Activated T-helper 1 cell treated with anti-CD3 and anti-CD28 coated beads, Interleukin-2, amount 50 U/mL, for 16 hours (primary cell): ENCODE measurements at places on chromosomes 3 and 15.

GRCh38 chr3:184600685-184601377 is 39.2 kb downstream of the EPHB3 start:
- DNase-seq, result no peak

DNA sequence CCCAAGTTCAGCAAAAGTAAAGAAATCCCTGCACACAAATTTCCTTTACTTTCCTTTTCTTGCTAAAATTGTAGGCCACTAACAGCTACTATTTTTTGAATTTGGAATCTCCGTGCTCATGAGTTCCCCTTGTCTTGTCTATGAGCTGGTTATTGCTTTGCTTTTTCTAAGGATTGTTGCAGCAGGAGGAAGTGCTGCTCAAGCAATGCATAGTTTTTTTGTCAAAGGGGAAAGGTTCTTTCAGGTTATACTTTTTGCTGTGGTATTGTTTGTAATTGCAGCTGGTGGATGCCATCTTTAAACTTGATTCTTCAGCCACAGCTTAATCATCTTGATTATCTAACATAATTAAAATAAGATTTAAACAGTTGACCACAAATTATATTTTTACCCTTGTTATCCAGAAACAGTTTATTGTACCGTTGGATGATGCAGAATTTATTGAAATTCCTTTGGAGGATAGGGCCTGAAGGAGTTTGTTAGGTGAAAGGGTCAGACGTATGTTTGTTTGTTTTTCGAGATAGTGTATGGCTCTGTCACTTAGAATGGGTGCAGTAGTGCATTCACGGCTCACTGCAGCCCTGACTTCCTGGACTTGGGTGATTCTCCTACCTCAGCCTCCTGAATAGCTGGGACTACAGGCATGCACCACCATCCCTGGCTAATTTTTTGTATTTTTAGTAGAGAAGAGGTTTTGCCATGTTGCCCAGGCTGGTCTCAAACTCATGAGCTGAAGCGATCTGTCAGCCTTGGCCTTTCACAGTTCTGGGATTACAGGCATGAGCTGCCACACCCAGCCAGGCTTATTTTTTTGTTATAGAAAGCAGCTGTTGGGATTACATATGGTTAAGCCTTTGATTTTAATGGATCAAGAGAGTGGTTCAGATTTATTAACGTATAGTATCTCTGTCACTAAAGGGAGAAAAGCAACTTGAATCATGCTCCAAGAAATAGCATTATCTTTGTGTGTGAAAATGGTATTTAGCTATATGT is 11.7 kb downstream of the MGA start:
- DNase-seq, result no peak

- DNase-seq, result no peak
Measured at GRCh38 chr3:38730281-38730680, 80.8 kb upstream of the SCN5A start.

GRCh38 chr15:99343881-99344551 is 92.7 kb downstream of the LRRC28 start:
- DNase-seq, result peak; percentile 5

DNA sequence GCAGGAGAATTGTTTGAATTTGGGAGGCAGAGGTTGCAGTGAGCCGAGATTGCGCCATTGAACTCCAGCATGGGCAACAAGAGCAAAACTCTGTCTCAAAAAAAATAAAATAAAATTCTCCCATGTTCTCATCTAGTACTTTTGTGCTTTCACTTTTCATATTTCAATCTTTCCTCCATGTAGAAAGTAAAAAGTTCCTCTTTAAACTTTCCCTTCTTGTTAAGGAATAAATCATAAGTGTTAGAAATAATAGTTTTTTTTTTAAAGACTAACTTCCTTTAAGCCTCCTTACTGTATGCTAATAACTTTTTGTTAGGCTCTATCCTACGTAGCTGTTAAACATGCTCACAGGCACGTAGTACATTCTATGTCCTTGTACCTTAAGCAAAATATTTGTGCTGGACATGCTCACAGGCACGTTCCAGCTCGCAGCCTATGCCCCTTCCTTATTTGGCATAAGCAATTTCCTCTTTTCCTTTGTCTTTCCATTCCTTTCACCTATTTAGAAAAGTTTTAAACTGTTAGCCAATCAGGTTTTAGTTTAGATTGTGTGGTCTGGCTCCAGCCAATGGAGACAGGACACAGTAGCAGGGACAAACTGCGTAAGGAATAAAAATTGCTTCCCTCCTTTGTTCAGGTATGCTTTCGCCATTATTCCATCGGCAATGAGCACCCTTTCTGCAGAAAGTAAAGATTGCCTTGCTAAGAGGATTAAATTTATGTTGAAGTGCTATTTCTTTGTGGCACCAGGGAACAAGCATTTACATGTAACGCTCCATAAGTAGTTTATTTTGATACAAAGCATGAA is 38.9 kb upstream of the PIK3CB start:
- no peak for DNase-seq

GRCh38 chr15:85094685-85095084 is 113.0 kb downstream of the PDE8A start:
- DNase-seq, result no peak

DNA sequence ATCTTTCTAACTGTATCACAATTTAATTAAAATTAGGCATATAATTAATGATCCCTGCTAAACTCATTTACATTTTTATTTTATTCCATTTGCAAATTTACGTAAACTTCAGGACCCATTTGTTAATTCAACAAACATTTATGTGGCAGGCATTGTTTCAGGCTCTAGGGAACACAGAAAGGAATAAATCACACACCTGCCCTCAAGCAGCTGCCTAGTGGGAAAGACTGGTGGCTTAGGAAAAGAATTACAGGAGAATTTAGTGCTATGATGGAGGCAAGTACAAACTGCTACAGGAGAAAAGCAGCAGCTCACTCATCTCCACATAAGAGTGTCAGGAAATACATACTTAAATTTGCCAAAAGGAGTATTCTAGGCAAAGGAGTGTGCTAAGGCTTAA is 11.2 kb downstream of the CBLB start:
- DNase-seq, result no peak

GRCh38 chr15:33089165-33089877 is 105.2 kb downstream of the FMN1 start:
- DNase-seq, result no peak

DNA sequence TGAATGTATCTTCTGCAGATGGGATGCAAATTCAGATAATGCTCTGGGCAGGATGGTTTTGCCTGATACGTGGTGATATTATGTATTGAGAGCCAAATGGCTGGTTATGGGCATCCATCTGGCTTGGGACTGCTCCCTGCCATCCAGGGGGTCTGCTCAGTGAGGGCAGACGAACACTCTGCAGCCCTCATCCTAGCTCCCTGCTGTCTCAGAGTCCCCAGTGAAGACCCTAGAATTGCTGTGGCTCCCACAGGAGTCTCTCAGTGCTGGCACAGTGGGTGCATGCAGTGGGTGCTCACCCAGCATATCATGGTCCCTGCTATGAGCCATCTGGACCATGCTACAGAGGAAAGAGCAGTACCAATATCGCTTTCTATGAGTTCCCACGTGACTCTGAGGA is 10.3 kb downstream of the CX3CR1 start:
- no peak for DNase-seq

DNA sequence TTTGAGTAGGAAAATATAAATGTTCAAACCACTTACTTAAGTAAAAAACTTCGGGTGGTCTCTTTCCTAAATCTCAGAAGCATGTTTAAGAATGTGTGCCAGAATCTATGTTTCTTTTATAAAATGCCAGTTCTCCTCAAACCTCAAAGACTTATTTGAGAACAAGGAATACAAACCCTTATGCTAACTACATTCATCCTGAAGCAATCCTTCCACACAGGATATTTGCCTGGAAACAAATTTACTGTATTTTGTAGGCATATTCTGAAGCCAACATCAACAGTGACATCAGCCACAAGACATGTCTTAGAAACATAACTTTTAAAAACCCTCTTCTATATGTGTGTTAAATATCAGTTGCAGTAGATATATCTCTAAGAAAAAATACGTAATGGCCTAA is 1077.0 kb downstream of the ROBO1 start:
- no peak for DNase-seq

GRCh38 chr3:140532793-140533330 is 145.0 kb upstream of the TRIM42 start:
- no peak for DNase-seq

DNA sequence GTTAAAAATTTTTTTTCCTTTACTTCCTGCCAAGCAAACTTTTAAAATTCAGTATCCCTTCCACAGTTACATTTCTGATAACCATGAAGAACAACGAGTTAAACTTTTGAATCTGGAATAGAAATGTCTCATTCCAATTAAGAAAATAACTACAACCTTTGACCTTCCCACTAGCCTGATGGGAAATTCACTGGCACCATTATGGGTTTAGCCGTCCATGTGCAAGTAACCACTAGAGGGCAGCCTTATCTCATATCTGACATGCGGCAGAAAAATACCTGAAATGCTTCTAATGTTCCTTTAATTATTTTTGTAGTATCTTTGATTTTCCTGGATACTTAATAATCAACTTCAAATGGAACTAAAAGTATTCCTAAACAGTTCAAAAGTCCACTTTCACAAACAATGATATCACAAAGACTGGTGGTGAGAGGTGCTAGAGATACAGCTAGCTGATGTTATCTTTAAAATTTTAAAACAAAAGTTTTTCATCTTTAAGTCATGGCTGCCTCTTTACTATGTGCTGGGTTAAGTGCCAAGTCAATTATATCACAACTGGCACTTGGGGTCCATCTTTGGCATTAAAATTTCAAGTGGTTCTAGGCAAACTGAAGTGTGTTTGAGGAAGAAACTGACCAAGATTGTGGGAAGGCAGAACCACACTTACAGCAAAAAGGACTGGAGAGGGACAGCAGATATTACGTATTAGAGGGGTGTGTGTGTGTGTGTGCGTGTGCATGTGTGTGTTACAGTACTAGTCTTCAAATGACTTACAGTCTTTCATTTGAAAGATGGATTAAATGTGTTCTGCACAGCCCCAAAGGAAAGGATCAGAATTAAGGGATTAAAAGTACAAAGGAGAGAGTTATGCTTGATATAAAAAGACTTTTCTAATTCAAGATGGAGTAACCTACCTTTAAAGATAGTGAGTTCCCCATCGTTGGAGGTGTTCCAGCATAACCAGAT is 107.1 kb upstream of the ICE2 start:
- no peak for DNase-seq

DNA sequence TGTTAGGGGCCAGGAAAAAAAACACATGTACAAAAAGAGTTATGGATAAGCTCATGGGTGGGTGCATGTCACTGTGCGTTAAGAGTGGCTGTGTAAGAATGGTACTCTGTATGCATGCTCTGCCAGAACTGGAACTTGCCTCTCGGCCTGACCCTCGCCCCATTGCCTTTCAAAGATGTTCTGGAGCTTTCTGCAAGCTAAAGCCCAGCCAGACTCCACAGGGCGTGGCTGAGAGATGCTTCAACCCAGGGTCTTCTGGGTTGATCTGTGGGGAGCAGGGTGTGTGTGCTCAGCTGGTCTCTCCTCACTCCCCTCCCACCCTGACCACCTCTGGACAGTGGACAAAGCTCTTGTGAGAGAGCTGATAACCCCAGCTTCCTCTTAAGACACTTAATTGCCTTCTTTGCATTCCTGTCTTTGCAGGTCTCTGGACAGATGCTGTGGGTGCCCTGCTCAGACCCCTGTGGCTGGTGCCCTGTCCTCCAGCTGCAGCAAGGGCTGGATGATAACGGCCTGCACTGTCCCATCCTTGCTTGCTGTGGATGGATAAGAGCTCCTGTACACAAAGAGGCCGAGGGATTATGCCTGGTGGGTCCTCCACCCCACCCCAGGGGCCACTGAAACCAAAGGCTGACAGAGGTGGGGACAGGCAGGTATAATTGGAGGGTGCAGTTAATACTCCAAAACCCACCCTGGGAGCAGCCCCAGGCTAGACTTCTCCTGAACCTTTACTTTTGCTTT is 28.7 kb downstream of the ALDH1L1 start:
- DNase-seq, result no peak

- DNase-seq, result no peak
Measured at GRCh38 chr3:139654637-139655365, 23.0 kb downstream of the NMNAT3 start.

- DNase-seq, result no peak
Measured at GRCh38 chr3:37149257-37149656, 25.1 kb downstream of the LRRFIP2 start.

- DNase-seq, result no peak
Measured at GRCh38 chr3:132625613-132626012, 28.5 kb downstream of the ACKR4 start.

- peak; percentile 15 for DNase-seq
Measured at GRCh38 chr3:45105855-45106671, 40.1 kb downstream of the CDCP1 start.

GRCh38 chr15:67228286-67228685 is 26.2 kb downstream of the AAGAB start:
- no peak for DNase-seq

GRCh38 chr3:3771094-3771493 is 28.1 kb upstream of the LRRN1 start:
- DNase-seq, result no peak

- DNase-seq, result peak; percentile 37
Measured at GRCh38 chr15:77002954-77003912, 8.3 kb downstream of the PSTPIP1 start.

DNA sequence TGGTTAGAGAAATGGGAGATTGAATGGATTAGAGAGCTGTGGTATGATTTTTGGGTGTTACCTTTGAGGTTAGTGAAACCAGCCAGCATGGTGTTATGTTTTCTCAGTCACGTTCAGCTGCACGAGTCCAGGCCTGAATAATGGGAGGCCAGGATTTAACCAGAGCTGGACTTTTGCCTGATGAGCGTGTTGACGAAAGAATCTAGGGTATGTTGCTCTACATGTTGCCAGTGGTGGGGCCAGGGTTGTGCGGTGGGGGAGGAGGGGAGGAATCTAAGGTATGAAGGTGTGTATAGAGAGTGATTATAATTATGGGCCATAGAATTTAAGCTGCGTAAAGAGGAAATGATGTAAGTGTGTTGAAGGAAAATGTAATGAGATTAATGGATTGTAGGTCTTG is 22.8 kb downstream of the MINDY2 start:
- DNase-seq, result no peak

- DNase-seq, result no peak
Measured at GRCh38 chr15:70238917-70239316, 141.2 kb upstream of the TLE3 start.

GRCh38 chr3:42593635-42594034 is 3.0 kb downstream of the SS18L2 start:
- no peak for DNase-seq

- no peak for DNase-seq
Measured at GRCh38 chr3:124760601-124761000, 30.3 kb downstream of the UMPS start.

- DNase-seq, result no peak
Measured at GRCh38 chr15:54282228-54282836, 304.1 kb downstream of the UNC13C start.

GRCh38 chr3:114445233-114445632 is 151.4 kb downstream of the TIGIT start:
- no peak for DNase-seq
